GM23338 (cell line): ENCODE measurements at places on chromosomes 16 and 17. TPM values are rescaled to one million over a fixed set of nuclear protein-coding genes. Genes with fewer than 3 reads are reported as not detected.

- DNase-seq: no peak
Measured at GRCh38 chr16:7839568-7839967, 506.9 kb downstream of the RBFOX1 start.

DNA sequence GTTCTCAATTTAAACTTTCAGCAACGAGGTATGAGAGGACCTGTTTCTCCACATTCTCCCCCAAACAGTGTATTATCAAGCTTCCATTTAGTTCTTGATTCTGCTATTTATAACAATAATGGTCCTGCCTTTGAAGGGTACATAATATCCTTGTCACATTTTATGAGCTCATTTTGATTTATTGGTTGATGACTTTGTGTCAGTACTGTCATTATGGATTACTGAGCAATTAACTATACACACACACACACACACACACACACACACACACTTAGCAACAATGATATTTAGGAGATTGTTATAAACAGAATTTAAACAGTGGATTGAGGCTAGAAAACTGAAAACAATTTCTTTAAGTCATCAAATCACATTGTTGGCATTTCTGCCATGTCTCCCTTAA is 7.0 kb downstream of the TMIGD1 start:
- no peak for DNase-seq

The EXOC3L1 gene
- total RNA-seq: 1.6 and 2.3 TPM in 2 replicates

The NPIPA3 gene
- 3.7 and 5.7 TPM in 2 replicates for total RNA-seq

The SPATA20 gene
- total RNA-seq: 17.4 and 32.7 TPM in 2 replicates

The ATP2C2 gene
- 2.1 and 2.3 TPM in 2 replicates for total RNA-seq

The TEX2 gene
- total RNA-seq: 13.4 and 17.7 TPM in 2 replicates
